ENCODE measurements at places on chromosomes 1 and 21.

DNA sequence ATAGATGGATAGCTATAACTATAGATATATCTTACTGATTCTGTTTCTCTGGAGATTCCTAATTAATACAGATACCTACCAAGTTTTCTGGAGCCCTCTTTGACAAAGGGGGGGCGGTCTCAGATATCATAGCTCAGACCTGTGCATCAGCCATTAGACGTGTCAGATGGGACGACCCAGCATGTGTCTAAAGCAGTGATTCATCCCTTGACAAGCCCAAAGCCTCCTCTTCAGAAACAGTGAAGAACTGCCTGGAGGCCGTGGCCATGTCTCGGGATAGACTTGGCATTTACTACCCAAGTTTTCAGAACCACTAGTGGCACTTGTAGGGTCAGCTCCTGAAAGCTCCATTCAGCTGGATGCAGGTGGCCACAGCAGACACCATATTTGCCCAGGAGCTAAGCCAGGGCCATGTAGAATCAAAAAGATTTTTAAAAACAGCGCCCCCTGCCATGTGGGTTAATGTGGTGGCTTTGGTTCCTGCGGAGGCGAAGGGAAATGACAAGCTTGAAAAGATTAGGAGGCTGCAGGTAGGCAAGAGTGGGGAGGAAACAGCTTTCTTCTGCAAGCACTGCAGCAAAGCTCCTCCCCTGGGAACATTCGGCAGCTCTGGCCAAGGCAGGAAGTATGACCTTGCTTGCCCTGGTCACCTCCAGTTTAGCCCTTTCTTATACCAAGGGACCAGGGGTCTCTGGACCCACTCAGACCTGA is 82.2 kb downstream of the FBXO2 start:
- DNase-seq = no peak

GRCh38 chr1:109214695-109215623 is 1.2 kb downstream of the SARS1 start:
- DNase-seq = no peak

DNA sequence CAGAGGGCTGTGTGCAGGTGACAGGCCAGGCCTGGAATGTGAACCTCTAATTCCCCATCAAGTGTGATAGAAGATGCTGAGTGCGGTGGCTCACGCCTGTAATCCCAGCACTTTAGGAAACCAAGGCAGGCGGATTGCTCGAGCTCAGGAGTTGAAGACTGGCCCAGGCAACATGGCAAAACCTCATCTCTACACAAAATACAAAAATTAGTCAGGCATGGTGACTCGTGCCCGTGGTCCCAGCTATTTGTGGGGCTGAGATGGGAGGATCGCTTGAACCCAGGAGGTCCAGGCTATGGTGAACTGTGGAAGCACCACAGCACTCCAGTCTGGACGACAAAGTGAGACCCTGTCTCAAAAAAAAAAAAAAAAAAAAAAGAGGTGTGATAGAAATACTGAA is 40.1 kb upstream of the PUM1 start:
- DNase-seq = no peak

GRCh38 chr1:21613072-21613867 is 55.9 kb downstream of the RAP1GAP start:
- no peak for DNase-seq

DNA sequence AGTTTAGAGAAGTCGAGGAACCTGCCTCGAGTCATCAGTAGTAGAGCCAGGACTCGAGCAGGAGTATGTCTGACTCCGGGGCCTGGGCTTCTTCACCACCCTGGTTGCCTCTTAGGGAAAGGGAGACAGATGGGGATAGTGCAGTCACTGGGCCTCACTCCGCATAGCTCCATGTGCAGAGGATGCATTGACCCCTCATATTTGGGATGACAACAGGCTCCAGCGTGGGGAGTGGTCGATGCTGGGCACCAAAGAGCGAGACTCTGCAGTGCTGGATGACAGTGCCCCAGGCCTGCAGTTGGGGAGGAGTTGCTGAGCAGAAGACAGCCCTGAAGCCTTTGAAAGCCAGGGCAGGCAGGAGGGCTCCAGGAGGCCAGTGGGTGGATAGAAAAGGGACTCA is 20.8 kb upstream of the TENT5C start:
- DNase-seq = no peak

GRCh38 chr1:111511370-111511769 is 7.9 kb upstream of the ADORA3 start:
- peak; percentile 52 for DNase-seq

DNA sequence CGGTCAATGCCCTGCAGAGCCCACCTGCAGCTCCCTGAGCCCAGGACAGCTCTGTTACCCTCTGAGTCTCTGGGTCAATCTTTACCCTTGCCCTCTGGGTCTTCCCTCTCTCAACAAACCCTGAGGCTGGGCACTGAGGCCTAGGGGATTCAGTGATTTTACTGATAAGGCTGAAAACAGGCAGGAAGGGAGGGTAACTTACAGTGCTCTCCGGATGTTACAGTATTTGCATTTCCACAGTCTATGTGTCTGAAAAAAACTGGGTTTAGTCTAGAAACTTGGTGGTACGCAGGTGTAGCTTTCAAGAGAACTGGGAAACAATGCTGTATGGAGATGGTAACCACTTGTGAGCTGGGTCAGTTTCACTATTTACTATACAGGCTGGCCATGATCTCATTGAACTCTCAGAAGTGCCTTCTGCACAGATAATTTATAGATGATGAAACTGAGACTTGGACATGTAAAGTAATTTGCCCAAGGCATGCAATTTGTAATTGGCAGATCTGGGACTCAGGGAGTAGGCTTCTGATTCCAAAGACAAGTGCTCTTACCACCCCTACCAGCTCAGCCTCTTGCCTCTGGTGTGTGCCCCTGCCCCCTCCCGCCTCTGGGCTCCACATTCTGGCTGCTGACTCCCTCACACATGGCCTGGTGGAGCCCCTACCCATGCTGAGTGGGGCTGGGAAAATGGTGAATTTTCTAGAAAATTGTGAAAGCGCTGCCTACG is 48.8 kb downstream of the TENT5C start:
- peak; percentile 46 for DNase-seq

- DNase-seq = no peak
Measured at GRCh38 chr1:167065471-167065870, 24.7 kb downstream of the GPA33 start.

- peak; percentile 92 for DNase-seq
Measured at GRCh38 chr21:42414928-42415769, 11.4 kb downstream of the UBASH3A start.

GRCh38 chr21:37159053-37159776 is 86.2 kb downstream of the TTC3 start:
- DNase-seq = no peak

DNA sequence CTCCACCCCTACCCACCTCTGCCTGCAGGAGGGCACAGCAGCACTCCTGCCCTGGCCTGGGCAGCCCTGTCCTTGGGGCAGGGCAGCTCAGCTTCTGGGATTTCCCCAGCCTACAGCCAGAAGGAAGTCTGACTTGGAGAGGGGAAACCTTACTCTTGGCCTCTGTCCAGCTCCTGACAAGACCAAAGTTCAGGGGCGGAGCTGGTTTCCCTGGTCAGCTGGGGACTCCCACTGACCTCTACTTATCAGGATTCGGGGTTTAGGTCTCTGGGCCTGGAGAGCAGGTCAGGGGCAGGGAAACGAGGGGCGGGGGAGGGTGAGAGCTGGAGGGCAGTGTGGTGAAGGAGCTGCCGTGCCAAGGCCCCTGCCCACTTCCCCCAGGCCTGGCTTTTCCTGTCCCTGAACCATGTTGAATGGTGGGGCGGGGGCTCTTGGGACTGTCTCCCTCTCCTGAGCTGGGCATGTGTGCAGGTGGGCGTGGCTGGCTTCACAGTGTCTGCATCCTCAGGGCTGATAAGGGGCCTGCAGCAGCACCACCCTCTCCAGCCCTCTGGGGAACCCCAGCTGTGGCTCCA is 16.8 kb upstream of the ETV3 start:
- DNase-seq = no peak

DNA sequence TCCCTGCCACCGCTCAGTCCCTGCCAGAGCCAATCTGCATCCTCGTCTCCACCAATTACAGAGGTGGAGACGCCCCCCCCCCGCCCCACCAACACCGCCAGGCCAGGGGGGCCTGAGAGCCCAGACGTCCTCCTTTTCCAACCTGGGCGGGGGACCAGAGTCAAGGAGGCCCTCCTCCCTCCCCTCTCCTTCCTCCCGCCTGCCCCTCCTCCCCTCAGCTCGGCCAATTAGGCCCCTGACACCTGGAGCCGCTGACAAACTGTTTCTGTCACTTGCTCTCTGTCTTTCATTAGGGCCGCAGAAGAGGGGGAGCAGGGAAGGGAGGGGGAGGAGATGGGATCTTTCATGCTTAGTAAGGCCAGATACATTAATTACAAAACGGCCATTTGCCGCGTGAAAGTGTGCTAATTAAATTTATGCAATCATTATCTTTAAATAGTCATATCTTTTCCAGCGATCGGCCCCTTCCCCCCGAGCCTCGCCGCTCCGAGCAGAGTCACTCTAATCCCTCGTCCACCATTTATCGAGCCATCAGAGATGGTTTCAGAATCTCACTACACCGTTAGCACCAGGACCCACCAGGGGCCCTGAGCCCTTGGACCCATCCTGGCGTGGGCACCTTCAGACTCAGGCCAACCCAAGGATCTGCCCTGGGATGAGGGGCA is 94.7 kb downstream of the PAX7 start:
- DNase-seq = no peak

DNA sequence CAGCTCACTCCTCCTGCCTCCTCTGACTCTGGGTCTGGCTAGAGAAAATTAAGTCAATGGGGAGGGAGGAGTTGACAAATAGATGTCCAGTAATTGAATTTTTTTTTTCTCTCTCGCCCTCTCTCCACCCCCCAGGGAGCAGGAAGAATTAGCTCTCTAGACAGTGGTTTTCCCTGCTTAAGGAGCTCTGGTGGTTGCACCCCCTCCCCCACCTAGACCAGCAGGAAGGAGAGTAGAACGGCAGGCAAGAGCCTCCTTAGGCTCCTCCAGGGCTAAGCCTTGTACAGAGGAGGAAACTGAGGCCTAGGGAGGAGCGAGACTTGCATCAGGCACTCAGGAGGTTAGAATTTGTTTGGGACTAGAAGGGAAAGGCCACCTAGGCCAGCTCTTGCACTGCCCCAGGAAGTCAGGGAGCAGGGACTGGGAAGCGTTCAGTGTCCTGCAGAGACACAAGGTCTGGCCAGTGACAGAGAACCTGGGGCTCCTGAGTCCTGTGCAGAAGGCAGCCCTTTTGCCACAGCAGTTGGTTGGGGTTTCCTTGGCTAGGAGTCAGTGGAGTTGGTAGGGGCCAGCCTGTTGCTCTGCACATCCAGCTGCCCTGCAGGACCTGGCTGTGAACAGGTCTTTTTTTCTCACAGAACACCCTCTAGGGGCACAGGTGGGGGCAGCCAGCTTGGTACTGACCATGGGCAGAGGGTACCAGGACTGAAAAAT is 49.5 kb upstream of the ACOT11 start:
- DNase-seq = no peak

DNA sequence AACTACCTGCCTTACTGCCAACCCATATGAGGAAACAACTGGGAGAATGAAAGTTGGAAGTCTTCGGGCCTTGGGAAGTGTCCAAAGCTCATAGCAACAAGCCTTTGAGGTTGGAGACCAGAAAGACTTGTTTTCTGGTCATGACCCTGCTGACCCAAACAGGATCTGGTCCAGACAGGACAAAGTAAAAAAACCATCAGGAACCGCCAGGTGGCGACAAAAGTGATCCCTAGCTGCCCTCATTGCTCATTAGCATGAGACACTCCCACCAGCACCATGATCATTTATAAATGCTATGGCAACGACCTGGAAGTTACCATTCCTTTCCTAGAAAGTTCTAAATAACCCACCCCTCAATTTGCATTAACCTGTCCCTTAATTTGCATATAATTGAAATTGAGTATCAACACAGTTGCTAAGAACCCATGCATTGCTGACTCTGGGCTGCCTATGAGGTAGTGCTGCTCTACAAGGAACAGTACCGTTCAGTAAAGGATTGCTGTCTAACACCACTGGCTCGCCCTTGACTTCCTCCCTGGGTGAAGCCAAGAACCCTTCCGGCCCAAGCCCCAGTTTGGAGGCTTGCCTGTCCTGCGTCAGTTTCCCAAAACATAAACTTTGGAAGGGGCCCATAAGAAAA is 89.0 kb downstream of the URB2 start:
- peak; percentile 4 for DNase-seq

DNA sequence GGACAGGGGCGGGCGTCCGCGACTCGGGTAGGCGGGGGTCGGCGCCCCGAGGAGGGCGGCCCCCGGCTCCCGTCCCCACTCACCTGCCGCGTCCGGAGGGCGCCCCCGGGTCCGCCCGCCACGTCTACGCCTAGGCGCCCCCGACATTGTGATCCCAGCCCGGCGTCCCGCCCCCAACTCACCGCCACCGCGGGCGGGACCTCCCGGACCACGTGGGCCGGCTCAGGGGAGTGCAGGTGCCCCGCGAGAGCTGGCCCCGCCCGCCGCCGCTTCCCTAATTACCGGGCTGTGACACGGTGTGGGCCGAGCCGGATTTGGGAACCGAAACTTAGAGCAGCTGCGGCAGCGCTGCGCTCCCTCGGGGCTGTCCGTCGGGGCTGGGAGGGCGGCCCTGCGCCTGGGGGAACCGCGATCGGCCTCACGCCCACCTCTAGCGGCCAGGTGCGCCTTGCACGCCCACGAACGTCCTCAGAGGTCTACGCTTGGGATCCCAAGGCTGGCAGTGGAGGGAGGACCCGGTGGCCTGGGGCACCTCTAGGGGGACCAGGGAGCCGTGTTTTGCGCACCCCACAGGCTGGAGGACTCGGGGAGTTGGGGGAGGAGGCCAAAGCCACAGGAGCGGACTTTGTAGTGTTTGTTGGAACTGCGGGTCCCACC is 521 bp upstream of the NADK start:
- peak; percentile 72 for DNase-seq

DNA sequence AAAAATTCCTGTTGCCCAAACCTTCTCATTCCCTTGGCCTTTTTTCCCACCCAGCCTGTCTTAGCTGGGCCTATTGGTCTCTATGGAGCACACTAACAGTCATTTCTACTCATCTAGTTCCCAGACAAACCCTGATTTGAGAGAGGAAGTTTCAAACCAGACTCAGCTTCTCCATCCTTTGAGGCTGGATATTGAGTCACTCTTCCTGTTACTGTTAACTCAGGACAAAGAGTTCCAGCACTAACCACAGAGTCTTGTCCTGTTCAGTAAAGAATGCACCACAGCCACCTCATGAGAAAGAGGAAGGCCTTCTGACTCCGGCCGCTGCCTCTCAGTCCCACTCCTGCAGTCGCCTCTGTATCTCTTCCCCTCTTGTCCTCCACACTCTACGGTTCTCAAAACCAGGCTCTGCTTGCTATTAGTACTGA is 137.8 kb downstream of the PTPRC start:
- no peak for DNase-seq

- no peak for DNase-seq
Measured at GRCh38 chr1:36707221-36707620, 224.5 kb upstream of the CSF3R start.

- DNase-seq = no peak
Measured at GRCh38 chr1:110498270-110498669, 20.7 kb downstream of the KCNA10 start.

- DNase-seq = peak; percentile 8
Measured at GRCh38 chr1:208235982-208236761, 8.0 kb downstream of the PLXNA2 start.

DNA sequence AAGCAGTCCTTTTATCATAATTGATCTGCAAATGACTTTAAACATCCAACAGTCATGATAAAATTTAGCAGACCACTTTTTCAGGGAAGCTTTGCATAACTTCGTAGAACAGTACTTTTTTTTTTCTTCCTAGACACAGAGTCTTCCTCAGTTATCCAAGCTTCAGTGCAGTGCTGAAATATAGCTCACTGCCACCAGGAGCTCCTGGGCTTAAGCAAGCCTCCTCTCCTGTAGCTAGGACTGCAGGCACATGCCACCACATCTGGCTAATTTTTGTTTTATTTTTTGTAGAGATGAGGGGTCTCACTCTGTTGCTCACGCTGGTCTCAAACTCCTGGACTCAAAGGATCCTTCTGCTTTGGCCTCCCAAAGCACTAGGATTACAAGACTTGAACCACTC is 3.8 kb downstream of the F13B start:
- DNase-seq = no peak

All from central memory CD4-positive, alpha-beta T cell (primary cell).